T-helper 9 cell (primary cell): ENCODE measurements at places on chromosomes 5 and 9.

- DNase-seq = no peak
Observed at GRCh38 chr9:130426883-130427282, 17.9 kb upstream of the ASS1 start.

- no peak for DNase-seq
Observed at GRCh38 chr5:32545102-32545800, 40.1 kb upstream of the SUB1 start.

DNA sequence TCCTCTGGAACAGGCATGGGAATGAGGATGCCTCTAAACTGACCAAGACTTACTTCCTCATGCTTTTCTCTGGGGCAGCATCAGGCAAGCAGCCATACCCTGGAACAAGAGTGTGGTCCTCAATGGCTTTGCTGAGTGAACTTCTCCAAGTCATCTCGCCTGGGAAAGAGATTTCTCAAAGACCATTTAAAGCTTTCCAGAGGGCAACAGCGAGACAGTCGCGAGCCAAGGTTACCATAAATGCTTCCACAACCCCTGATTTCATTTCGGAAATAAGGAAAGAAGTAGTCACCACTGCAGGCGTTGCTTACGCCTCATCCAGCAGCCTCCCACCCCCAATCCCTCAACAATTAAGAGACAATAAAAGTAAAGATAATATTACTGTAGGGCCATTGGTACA lies 1.1 kb upstream of the SNCAIP start:
- no peak for DNase-seq

GRCh38 chr9:85740787-85741094 lies 1.0 kb downstream of the AGTPBP1 start:
- DNase-seq = no peak

GRCh38 chr9:100186356-100186755 lies 87.3 kb downstream of the INVS start:
- DNase-seq = no peak

GRCh38 chr9:37262410-37262809 lies 142.0 kb downstream of the ZCCHC7 start:
- DNase-seq = no peak

GRCh38 chr5:115649541-115649940 lies 23.7 kb upstream of the TMED7 start:
- no peak for DNase-seq

DNA sequence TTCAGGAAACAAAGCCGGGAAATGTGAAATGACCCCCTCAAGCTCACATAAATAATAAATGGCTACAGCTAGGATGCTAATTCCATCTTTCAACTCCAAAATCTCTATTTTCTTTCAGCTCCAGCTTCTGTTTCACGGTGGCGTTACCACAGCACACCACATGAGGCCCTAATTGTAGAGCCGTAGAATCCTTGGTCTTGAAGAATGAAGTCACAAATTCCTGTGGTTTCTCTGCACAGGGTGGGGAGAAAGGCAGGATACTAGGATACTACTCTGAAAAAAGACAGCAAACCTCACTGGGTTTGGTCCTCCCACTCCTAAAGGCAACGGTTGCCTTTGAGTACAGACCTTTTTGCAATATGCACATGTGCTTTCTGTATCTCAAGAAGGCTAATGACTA lies 13.9 kb upstream of the RARS1 start:
- DNase-seq = no peak

GRCh38 chr5:33631786-33632185 lies 191.0 kb downstream of the TARS1 start:
- no peak for DNase-seq

- DNase-seq = no peak
Observed at GRCh38 chr5:129174480-129174879, 79.9 kb downstream of the ISOC1 start.

DNA sequence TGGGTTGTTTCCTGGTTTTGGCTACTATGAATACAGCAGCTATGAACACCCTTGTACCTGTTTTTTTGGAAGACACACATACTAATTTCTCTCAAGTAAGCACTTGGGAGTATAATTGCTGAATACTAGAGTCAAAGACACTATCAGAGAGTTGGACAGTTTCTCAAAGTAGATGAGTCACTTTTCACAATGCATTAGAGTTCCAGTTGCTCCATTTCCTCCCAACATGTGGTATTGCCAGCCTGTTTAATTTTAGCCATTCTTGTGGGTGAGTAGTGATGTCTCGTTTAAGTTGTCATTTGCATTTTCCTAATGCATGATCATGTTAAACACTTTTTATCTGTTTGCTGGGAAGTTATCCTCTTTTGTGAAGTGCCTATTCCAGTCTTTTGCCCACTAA lies 81.6 kb upstream of the GDNF start:
- DNase-seq = no peak

DNA sequence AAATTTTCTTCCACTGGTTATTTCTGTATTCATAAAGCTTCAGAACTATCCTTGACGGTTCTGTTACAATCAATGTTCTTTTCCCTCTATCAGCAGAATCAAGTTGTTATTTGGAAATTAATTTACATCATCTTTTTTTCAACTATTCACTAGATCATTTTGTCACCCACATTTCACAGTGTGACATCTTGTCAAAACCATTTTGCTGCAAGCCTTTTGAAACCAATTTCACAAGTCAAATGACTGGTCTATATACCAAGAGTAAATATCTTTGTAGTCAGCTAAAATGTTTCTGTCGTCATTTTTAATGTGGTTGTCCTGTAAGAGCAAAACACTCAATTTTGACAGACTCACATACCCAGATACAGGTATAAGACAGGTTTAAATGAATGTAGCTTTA lies 984.3 kb upstream of the TYRP1 start:
- DNase-seq = no peak

DNA sequence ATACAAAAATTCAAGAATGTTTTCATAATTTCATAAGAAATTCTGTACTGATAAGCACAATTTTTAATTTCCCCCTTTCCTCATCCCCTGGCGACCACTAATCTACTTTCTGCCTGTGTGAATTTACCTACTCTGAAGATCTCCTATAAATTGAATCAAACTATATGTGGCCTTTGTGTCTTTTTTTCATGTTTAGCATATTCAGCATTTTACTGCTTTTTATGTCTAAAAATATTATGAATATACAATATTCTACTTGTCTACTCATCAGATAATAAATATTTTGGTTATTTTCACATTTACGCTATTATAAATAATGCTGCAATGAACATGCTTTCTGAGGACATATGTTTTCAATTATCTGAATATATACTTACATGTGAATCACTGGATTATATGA lies 144.8 kb downstream of the CYLC2 start:
- no peak for DNase-seq

- no peak for DNase-seq
Observed at GRCh38 chr5:153865016-153865415, 173.7 kb downstream of the FAM114A2 start.

GRCh38 chr5:1706021-1706420 lies 93.6 kb downstream of the MRPL36 start:
- DNase-seq = no peak

DNA sequence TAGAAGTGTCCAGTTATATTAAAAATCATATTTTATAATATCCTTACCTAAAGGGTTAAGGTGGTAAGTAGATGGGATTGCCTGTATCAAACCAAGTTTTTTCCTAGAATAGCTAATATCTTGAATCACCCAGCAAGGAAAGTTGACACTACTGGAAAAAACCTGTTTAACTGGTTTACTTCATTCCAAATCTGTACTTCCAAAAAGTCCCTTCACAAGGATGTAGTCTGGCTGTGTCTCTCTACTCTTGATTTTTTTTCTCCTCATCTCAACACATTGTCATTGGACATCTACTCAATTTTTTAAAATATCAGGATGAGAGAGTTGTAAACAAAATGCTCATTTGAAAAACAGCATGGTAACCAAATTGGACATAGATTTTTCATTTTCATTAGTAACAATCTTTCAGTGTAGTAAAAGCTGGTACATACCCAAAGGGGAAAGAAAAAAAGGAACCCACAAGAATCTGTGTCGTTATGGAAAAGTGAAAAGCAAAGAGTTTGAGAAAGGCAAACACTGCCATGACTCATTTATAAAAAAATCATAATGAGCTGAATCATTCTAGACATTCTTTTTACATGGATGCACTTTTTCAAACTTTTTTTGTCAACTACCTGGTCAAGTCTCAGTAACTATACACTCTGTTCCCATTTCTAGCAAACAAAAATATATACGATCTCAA lies 173.5 kb downstream of the GLIS3 start:
- no peak for DNase-seq

DNA sequence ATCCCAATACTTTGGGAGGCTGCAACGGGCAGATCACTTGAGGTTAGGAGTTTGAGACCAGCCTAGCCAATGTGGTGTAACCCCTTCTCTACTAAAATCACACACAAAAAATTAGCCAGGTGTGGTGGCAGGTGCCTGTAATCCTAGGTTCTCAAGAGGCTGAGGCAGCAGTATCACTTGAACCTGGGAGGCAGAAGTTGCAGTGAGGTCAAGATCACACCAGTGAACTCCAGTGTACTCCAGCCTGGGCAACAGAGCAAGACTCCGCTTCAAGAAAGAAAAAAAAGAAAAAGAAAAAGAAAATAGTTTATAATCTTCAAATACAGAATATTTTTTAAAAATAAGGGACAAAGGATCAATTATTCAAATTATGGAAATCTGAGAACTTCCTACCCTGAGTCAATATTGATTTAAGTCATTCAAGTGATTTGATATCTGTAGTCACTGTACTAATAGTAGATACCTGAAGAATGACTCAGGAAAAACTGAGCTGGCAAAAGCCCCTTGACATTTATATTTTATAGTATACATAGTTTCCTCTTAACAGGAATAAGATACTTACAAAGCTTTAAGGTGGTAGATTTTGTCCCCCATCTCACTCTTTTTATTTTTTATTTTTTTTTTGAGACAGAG lies 61.8 kb downstream of the PTBP3 start:
- no peak for DNase-seq

DNA sequence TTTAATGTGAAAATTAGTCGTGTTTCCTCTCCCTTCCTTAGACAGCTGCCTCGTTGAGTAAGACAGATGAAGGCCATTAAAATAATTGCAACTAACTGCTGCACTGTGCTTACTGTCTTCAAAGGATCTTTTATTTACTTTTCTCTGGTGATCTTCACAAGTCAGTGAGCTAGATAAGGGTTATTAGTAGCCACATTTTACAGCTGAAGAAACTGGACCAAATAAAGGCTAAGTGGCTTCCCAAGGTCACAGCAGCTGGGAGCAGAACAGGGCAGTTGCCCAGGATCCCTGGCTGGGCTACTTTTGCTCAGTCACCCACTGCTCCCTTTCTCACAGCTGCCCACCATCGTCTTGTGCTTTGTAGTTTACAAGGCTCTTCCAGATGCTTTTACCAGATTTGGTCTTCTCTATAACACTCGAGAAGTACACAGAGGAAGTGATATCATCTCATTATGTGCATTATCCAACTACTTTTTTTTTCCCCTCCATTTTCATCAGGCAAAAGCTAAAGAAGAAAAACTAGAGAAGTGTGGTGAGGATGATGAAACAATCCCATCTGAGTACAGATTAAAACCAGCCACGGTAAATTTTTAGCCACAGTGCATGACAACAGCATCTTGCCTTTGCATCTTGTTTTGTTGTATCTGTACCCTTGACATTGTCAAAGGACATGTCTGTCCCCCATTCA lies 61.8 kb downstream of the ERAP1 start:
- no peak for DNase-seq

DNA sequence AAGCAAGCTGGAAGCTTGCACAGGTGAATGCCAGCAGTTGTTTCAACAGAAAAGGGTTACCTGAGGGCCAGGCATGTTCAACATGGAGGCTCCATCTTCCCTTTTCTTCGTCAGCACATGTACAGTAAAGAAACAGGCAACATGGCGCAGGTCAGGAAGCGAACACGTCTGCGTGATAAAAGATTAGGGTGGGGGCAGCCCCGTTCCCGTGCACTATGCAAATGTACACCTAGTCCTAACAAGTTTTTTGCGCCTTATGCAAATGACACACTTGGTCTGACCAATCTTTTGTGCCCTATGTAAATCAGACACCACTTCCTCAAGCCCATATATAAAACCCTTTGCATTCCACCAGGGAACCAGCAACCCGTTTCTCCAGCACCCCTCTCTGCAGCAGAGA lies 452.1 kb upstream of the PTPRD start:
- no peak for DNase-seq

GRCh38 chr5:152560512-152561137 lies 155.5 kb upstream of the NMUR2 start:
- peak; percentile 4 for DNase-seq

DNA sequence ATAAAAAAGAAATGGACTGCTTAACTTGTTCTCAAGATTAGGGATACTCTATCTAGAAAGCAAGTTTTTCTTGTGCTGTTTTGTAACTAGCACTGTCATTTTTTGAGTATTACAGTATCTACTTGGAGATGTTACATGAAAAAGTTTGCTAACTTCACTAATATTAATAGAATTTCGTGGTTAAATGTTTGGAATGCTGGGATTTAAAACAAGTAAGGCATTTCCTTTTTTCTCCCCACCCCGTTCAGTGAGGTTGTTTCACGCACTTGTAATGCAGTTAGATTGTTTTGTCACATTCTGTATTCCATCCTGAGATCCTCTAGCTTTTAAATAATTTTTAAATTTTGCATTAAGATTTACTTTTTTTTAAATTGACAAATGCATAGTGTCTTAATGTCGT lies 20.0 kb upstream of the TEK start:
- DNase-seq = no peak

GRCh38 chr5:149636861-149637246 lies 55.6 kb downstream of the ARHGEF37 start:
- no peak for DNase-seq

GRCh38 chr5:132265336-132266030 lies 8.0 kb downstream of the PDLIM4 start:
- DNase-seq = no peak

DNA sequence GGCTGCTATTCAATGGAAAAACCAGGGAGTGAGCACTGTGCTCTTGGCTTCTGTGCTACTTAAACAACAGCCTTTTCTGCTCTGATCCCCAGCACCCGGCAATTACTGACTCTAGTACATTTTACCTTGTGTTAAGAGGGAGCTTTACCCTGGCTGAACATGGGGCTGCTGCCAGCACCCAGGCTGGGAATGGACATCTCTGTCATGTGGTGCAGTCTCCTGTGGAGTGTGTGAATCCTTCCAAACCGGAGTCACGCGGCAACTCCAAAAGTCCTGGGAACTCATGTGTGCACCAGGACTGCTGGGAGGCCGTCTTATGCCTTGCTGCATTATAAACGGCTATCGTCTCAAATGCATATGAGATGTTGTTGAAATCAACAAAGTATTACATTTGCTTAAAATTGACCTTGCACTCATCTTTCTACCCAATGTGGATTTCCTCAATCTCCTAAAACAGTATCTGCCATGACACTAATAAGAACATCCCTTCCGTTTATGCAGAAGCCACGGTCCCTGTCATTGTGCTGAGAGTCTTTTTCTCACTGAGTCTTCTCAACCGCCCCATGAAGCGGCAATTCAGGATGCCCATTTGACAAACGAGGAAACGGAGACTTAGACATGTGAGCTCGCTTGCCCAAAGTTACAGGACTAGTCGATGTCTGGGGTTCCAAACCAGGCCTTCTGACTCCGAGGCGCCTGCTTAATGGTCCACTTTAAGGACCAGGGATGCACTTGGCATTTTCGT lies 884 bp upstream of the GSN start:
- DNase-seq = no peak
